ENCODE measurements at places on chromosomes 4 and X.

DNA sequence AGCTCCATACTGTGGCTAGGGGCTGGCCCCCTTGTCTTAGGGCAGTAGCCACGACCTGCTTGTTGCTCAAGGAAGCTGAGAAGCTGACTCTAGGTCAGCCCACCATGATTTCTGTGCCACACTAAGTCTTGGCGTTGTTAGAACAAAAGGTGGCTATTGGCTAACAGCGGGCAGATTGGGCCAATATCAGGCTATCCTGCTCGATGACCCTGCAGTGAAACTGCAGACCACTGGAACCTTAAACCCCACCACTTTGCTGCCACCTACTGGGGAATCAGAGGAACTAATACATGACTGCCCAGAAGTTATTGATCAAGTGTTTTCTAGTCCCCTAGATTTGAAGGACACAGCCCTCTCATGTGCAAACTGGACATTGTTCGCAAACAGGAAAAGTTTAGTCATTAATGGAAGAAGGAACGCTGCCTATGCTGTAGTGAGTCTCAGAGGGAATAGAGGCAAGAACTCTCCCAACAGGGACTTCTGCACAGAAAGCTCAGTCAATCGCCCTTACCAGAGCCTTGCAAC is 17.0 kb upstream of the PAPSS1 start:
- no peak for DNase-seq

GRCh38 chr4:1792832-1793495 is at the start of gene FGFR3:
Gene FGFR3 (plus strand): TSS chr4:1793293. CDS start chr4:1793935, 642 bp downstream.
- DNase-seq: no peak

DNA sequence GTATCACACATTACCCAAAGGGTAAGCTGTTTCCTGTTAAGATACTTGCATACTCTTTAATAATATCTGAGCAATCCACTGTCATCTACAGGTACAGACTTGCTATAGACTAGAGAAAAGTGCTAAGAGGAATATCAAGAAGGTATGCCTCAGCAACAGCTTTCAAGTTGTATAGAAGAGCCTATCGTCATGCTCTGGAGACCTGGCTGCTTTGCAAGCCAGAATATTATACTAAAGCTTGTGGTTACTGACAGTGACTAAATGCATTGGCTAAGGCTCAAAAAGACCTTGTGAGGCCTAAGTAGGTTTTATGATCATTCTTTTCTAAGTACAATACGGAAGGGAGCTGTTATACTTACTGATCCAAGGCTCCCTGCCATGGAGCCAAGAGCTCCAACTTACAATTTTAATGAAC is 11.3 kb downstream of the LAMP2 start:
- DNase-seq: peak; percentile 69

- no peak for DNase-seq
Observed at GRCh38 chr4:47747211-47747610, 90.7 kb downstream of the CORIN start.

GRCh38 chr4:167890226-167890625 is 202.1 kb upstream of the ANXA10 start:
- DNase-seq: no peak

GRCh38 chr4:81495345-81495744 is 23.6 kb upstream of the RASGEF1B start:
- DNase-seq: no peak

GRCh38 chrX:38768079-38768478 is 33.2 kb upstream of the MID1IP1 start:
- peak; percentile 1 for DNase-seq

GRCh38 chr4:40205259-40206198 is 8.7 kb downstream of the RHOH start:
- no peak for DNase-seq

- DNase-seq: no peak
Observed at GRCh38 chr4:8740666-8741395, 130.8 kb downstream of the HMX1 start.

- DNase-seq: no peak
Observed at GRCh38 chrX:39899856-39900776, 197.6 kb downstream of the BCOR start.

Measured in skeletal muscle cell (primary cell).